ENCODE measurements at places on chromosomes 16 and 17.

DNA sequence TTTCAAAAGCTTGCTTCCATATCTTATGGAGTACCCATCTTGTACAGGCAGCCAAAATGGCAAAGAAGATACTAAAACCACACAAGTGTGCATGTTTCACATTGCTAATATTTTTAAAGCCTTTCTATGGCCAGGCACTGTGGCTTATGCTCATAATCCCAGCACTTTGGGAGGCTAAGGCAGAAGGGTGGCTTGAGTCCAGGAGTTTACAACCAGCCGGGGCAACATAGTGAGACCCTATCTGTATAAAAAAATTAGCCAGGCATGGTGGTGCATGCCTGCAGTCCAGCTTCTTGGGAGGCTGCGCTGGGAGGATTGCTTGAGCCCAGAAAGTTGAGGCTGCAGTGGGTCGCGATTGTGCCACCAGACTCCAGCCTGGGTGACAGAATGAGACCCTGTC is 71.3 kb downstream of the YPEL2 start:
- DNase-seq, result no peak

- DNase-seq, result no peak
Measured at GRCh38 chr17:8843344-8843743, 24.1 kb downstream of the PIK3R6 start.

DNA sequence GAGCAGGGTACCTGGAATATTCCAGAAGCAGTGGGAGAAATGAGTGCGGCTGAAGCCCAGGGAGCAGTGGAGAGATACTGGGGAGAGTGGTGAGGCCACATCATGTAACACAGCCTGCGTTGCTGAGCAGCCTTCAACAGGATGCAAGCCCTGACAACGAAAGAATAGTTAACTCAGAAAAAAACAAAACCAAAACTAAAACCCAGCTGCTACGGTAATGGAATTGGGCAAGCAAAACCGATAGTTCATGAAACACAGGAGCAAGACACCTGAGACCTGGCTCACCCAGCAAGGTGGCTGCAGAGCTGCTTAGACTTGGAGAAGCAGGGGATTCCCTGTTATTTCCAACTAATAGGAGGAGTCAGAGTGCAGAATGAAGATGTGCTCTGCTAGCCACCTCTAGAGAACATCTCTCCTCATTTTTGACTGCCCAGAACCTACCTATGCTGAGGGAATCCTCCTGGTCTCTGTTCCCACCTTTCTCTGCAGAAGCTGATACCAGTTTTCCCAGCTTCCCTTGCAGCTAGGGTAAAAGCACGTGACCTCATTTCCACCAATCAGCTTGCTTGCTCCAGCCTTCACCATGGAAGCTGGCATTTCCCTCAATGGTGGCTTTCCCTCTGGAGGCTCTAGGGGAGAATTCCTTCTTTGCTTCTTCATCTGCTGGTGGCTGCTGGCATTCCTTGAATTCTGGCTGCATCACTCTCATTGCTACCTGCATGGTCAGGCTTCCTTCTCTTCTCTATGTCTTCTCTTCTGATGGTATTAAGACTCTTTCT is 59.4 kb upstream of the XYLT1 start:
- peak; percentile 3 for DNase-seq

DNA sequence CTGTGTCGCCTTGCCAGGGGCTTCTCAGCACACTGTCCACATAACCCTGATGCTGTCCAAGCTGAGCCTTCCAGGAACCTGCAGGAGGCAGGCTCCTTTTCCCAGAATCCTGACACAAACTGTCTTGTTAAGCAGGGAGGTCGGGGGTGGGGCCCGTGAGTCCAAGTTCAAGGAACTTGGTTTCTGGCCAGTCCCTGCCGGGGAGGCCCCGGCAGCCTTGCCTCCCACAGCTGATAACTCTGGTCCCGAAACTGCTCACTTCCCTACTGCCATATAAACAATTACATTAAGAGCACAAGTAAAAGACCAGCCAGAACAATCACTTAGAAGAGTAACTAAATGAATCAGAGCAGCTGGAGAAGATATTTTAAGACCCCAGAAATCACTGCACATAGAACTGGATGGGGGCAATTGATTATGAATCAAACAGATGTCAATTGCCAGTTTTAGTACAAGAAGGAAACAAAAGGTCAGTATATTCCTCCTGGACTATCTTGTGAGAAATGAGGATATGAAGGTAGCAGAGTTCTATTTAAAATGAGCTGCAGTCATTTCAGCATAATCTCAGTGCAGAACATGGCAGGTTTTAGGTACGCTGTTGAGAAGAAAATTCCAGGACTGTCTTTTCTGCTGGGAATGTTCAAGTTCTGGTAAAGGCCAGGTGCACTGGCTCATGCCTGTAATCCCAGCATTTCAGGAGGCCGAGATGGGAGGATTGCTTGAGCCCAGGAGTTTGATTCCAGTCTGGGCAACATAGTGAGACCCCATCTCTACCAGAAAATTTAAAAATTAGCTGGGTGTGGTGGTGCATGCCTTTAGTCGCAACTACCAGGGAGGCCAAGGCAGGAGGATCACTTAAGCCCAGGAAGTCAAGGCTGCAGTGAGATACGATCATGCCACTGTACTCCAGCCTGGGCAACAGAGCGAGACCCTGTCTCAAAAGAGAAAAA is 169.8 kb downstream of the PITPNC1 start:
- DNase-seq, result no peak

GRCh38 chr16:9309844-9310243 is 218.4 kb downstream of the HAPSTR1 start:
- no peak for DNase-seq

GRCh38 chr16:68276223-68276622 is 11.9 kb downstream of the SLC7A6 start:
- no peak for DNase-seq

- no peak for DNase-seq
Measured at GRCh38 chr17:67696853-67697498, 20.8 kb upstream of the NOL11 start.

DNA sequence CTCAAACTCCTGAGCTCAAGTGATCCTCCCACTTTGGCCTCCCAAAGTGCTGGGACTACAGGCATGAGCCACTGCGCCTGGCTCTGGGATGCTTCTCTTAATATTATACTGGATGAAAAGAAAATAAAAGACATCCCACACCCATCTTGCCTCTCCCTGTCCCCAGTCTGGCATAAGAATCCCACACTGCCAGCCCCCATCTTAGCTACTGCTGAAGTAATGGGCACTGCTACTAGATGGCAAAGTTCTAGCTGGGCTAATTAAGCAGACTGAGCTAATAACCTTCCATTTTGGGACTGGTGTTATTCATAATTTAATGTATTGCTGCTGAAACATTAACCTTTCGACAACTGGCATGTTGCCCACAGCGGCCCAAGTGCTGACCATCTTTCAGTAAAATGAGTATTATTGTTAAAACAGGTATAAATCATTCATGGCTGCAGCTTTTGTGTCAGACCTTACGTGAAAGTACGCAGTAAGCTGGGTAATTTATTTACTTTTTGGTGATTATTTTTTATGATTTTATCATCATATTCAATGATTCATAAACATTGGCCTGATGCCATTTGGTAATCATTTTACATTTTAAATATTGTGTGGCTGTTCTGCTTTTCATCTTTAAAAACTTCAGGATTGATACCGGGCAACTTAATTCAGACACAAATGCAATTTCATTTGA is 47.4 kb upstream of the ZFHX3 start:
- DNase-seq, result no peak

All from CD4-positive, alpha-beta T cell treated with Interferon alpha-2 for 1 hour (primary cell).